HCEC 1CT (cell line): ENCODE measurements at places on chromosomes 7 and 10.

DNA sequence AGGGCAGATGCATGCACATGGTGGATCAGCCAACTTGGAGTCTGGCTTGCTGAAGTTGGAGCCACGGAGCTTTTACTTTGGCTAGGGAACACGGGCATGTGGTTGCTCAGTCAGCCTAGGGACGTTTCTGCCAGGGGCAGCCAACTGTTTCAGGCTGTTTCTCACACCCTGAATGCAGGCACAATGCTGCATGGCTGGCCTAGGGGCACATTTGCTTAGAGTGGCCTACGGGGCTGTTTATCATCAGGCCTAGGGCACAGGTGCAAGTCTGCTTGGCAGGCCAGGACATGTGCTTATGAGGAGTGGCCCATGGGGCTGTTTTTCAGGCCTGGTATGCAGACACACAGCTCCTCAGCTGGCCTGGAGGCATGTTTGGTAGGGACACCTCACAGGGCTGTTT lies 107.4 kb downstream of the GSAP start:
- no peak for DNase-seq

DNA sequence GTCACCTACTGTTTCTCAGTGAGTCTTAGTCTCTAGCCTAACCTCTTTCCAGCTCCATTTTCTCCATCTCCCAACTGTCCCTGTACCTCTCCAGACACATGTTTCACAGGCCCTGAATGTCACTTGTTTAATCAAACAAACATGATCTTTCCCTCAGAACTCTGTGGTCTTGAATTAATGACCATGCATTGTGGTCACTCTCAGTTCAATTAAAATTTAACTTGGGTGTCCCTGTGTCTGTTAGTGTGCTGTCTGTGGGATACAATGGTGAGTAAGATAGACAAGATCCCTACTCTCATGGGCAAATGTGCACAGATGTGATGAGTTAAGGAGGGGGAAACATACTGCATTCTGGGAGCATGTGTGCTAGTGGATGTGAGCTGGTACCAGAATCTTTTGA lies 65.0 kb downstream of the RBM33 start:
- no peak for DNase-seq

GRCh38 chr7:101900103-101900502 lies 82.7 kb downstream of the CUX1 start:
- DNase-seq: no peak

GRCh38 chr10:25966844-25967243 lies 32.8 kb downstream of the MYO3A start:
- no peak for DNase-seq

- DNase-seq: no peak
Observed at GRCh38 chr7:27765841-27766240, 25.9 kb downstream of the TAX1BP1 start.

- DNase-seq: no peak
Observed at GRCh38 chr10:62745581-62745980, 58.9 kb upstream of the ADO start.

DNA sequence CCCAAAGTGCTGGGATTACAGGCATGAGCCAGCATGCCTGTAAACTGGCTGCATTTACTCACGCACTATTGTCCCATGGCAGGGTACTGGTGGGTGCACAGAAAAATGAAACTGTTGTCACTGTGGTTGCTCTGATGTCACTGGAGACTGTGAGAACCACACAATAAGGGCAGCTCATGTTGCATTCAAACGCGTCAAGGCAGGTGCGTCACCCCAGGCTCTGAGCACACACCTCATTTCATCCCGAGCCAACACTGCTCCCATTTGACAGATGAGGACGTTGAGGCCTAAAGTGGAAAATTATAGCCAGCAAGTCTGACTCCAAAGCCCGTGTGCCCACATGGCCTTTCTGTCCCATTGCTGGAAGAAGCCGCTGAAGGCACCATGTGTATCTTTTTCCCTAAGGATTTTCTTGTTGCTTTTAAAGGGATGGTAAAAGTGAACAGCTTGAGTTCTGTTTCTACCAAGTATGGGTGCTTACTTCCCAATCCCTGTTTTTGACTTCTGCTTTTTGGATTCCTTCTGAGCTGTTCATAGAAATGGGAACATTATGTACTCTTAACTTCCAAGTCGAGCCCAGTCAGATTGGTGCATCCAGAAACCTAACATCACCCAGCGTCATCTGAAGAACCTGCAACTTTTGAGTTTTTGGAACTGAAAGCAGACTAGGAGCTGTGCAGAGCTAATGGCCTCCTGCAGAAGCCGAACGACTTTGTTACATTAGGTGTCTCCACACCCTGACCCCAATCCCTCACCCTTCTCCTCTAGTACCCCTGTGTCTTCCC lies 60.1 kb upstream of the CARD11 start:
- no peak for DNase-seq

- peak; percentile 61 for DNase-seq
Observed at GRCh38 chr10:89064748-89065147, 74.2 kb downstream of the FAS start.

DNA sequence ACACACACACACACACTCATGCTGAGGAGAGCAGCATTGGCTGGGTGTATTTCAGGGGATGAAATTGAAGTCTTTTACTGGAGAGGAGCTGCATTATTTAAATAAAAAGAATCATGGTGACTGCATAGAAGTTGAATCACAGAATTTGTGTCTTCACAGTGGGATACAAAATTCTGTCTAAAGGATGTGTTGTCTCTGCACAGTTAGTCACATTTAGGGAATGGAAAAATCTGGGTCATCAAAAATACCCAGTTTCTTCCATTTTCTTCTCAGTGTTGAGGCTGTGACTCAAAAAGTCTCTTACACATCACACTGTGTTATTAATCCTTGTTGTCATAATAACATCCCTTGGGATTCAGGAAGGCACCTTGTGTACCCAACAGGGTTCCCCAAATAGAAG lies 10.9 kb downstream of the PAPSS2 start:
- DNase-seq: peak; percentile 12

DNA sequence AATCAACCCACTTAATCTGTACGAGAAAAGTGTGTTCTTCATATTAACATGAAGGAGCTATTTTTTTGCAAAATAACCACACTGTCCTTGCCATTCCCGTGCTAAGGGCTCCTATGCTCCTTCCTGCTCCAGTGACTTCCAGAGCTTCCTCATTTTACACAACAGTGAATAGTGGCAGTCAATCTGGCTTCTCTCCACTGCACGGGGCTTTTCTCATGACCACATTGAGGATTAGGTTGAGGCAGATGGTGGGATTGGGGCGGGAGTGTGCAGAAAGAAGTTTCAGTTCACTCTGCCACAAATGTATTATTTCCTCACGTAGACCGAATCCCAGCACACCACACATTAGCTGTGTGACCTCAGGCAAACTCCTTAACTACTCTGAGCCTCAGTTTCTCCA lies 235.1 kb downstream of the ARHGAP12 start:
- DNase-seq: no peak

- no peak for DNase-seq
Observed at GRCh38 chr7:34396437-34397064, 261.5 kb upstream of the NPSR1 start.

DNA sequence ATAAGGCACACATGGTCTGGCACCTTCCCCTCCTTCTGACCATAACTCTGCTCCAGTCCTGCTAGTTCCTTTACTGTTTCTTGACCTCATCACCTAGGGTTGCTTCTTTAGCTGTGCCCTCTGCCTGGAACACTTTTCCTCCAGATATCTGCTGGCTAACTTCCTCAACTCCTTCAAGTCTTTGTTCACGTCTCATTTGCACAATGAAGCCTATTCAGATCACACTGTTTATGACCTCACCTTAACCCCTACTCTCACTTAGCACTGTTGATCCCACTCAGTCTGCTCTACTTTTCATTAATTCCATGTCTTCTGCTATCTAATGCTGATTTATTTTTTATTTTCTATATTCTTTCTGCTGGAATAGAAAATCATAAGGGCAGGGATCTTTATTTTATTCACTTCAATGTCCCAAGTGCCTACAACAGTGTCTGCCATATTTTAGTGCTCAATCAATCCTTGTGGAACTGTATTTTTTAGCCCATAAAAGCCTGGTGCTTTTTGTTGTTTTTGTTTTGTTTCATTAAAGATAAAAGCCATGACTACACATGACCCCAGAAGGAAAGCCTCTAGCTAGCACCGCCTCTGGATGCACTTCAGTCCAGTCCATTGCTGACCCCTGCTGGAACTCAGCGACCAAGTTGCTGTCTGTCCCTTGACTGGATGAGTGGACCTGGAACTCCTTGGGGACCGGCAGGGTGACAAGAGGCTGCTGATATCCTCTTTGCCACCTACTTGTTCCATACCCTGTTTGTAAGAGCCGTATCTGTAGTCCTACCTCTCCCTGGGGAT lies 12.3 kb downstream of the KLF14 start:
- peak; percentile 68 for DNase-seq

- no peak for DNase-seq
Observed at GRCh38 chr10:100745882-100746783, 751 bp downstream of the PAX2 start.
